ENCODE measurements at places on chromosomes 12 and 14.

DNA sequence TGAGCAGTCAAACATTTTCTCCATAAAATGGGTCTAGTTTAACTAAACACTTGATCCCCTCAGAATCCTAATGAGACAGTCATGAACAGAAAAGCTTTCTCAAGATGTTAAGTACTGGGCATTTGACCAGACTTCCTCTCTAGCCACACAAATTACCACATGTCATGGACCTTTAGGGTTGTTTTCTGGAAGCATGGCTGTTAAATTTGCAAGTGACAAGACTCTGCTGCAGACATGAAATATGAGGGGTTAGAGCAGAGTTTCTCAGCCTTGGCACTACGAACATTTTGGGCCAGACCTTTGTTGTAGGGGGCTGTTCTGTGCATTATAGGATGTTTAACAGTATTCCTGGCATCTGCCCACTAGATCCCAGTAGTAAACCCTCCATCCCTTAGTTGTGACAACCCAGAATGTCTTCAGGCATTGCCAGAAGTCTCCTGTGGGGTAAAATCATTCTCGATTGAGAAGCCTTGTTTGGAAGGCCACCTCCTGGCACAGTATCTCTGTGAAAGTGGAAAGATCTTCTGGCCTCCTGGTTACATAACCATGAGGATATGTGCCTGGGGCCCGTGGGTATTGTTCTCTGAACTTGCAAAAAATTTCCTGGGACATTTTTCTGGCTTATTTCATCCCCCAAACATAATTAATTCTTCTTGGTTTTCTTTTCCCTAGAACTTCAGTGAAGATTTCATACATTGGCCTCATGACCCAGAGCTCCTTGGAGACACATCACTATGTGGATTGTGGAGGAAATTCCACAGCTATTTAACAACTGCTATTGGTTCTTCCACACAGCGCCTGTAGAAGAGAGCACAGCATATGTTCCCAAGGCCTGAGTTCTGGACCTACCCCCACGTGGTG, 4.3 kb downstream of the TMEM106C start:
- DNase-seq = no peak

DNA sequence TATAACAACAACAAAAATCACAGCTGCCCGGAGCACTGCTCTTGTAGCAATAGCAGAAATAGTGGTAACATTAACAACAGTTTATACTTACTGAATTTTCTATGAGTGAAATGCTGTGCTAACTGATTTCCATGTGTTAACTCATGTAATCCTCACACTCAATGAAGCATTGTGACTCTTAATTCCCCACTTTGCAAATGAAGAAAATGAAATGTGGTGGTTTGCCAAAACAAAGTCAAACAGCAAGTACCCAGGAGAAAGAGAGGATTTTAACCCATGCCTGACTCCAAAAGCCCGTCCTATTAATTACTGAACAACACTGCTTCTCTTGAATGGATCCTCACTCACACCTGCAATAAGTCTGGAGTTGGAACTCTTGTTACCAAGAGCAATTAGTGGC, 123.5 kb downstream of the MED13L start:
- no peak for DNase-seq

GRCh38 chr14:54108481-54109471, 152.2 kb upstream of the BMP4 start:
- DNase-seq = no peak

GRCh38 chr12:67991158-67991557, 1.9 kb downstream of the IFNG-AS1 start:
- no peak for DNase-seq

DNA sequence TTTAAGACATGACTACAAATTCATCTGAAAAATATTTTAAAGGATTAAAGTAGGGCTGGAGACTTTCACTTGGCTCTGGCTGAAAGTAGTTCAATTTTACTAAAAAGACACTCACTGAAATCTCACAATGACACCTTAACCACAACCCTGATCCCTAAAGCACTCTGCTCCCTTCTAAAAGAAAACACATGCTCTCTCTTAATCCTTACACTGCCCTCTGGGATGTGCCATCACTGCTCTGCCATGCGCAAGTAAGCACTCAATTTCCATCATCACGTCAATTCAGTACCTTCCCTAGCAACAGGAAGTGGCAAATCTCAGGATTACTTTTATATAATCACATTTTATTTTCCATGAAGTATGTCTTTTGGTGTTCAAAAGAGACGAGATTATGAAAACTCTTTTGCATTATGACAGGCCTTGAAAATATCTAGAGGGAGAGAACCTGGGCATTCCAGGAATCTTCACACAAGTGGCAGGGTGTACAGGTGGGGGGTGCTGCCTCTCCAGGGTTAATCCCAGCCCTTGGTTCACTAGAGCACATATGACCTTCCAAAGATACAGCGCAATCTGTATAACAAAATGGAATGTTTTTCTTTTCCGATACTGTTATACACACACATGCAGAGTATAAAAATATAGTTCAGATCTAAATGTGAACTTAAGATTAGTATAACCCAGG, 7.3 kb downstream of the ATG14 start:
- no peak for DNase-seq

GRCh38 chr12:77772676-77773298, 57.9 kb upstream of the NAV3 start:
- DNase-seq = no peak

GRCh38 chr14:33716921-33717320, 234.0 kb downstream of the EGLN3 start:
- no peak for DNase-seq

GRCh38 chr12:103929784-103930033, 501 bp upstream of the HSP90B1 start:
- no peak for DNase-seq

- DNase-seq = no peak
Observed at GRCh38 chr14:94052662-94053061, 26.5 kb downstream of the OTUB2 start.

GRCh38 chr12:50739611-50740010, 24.3 kb upstream of the ATF1 start:
- DNase-seq = no peak

DNA sequence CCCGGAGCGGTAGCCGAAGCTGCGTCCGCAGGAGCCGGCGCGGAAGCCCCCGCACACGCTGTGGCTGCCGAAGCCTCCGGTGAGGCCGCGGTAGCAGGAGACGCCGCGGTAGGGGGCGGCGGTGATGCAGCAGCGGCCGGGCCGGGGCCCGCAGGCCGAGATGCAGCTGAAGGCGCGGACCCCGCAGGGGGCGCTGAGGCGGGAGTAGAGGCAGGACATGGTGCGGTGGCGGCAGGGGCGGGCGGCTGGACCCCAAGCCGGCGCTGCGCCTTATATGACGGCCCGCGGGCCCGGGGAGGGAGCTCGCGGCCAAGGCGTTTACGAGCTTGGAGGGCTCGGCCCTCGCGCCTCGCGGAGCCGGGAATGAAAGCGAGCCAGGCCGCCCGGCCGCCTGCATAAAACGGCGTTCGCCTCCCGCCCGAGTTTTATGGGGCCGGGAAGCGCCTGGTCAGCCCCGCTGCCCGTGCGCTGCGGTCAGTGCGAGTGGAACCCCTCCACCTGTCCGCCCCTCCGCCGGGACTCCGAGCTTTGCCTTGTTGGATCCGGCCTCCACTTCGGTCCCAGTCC, 16.0 kb upstream of the KRT86 start:
- peak; percentile 28 for DNase-seq

GRCh38 chr12:98464190-98464589, 51.2 kb upstream of the TMPO start:
- DNase-seq = no peak

- no peak for DNase-seq
Observed at GRCh38 chr14:103547941-103548462, 14.5 kb downstream of the BAG5 start.

- DNase-seq = no peak
Observed at GRCh38 chr12:94287245-94287628, 138.9 kb downstream of the PLXNC1 start.

- DNase-seq = no peak
Observed at GRCh38 chr12:11758510-11759493, 109.3 kb downstream of the ETV6 start.

DNA sequence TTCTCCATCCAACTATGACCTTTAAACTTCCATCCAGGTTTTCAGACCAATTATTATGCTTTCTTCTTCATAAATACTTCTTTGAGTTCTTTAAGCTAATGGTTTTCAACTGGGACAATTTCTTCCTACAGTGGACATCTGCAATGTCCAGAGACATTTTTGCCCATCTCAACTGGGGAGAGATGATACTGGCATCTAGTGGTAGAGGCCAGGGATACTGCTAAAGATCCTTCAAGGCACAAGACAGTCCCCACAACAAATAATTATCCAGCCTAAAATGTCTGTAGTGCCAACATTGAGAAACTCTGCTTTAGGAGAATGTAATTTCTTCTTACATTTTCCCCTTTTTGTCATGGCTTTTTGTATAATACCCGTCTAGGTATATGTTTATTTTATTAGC, 10.6 kb downstream of the TRHDE start:
- DNase-seq = no peak

DNA sequence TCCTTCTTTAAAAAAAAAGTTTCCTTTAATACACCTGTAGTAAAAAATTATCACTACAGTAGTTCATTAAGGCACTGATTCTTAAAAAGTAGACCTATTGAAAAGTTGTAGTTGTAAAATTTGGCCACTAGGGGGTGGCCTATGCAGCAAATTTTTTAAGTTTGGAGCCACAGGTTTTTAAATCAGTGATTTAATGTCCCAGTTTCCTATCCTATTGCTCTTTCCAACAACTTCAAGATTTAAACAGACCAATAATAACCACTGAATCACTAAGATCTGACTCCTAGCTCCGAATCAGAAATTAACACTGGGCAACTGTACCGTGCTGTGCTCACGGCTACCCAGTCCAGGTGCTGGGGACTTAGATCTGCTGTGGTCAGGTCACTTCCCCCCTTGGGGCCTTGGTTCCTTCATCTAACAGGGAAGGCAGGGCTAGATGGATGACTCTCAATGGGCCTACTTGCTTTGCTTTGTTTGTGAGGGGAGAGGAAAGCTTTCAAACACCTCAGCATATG, 279.3 kb downstream of the MED13L start:
- DNase-seq = no peak

GRCh38 chr14:61861320-61861865, 99.2 kb downstream of the SNAPC1 start:
- DNase-seq = no peak

GRCh38 chr14:77100961-77101360, 2.9 kb downstream of the CIPC start:
- no peak for DNase-seq

DNA sequence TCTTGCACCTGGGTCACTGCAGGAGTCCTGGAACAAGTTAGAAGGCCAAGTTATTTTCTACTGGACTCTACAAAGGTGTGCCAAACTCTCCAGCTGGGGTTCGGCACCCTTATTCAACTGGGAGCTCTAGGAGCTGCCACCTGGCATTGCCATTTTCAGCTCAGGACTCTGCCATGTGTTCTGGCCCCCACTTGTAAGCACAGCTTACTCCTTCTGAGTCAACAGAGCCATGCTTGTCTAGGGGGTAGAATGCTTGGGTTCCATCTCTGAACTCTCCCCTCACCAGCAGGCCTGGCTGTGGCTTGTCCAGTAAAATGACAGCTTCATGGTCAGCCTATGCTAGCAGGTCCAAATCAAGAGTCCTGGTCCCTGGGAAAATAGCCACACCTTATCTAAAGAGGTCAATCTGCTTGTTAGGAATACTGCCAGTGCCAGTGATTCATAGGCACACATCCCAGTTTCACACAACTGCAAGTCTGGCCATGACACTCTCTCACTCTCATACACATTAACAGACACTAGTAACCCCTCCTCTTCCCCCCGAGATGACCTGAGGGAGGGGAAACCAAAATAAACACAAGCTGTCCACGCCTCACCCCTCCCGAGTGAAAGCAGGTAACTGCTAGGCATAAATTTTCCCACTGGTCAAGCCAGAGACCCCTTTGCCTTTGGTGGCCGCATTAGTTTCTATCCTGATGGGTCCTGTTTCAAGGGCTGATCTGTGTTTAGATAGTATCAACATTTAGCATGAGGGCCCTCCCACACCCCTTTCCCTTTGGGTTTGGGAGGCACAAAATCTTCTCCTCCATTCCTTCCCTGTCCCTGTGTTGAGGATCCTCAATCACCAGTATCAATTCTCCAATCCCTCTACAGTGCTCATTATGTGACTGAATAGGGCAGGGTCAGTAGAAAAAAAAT, 182.3 kb upstream of the GZMB start:
- DNase-seq = no peak

- no peak for DNase-seq
Observed at GRCh38 chr14:54385556-54385955, 11.3 kb upstream of the CDKN3 start.

DNA sequence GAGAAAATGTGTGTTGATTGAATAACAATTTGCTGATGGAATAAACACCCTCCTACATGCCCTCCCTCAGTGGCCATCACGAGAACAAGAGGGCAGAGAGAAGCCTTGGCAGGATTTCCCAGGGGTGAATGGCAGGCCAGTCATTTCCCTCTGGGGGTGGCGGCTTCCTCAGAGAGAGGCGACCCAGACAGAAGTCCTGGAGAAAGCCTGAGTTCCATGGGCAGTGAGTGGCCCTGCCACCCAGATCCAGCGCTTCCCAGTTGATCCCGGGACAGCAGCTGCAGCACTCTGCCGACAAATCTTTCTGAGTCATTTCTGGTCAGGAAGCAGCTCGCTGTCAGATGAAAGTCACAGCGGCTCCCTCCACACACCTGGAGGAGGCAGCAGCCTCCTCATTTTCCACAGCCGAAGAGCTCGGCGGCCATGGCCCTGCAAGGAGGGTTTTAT, 123.0 kb downstream of the SCARB1 start:
- no peak for DNase-seq

DNA sequence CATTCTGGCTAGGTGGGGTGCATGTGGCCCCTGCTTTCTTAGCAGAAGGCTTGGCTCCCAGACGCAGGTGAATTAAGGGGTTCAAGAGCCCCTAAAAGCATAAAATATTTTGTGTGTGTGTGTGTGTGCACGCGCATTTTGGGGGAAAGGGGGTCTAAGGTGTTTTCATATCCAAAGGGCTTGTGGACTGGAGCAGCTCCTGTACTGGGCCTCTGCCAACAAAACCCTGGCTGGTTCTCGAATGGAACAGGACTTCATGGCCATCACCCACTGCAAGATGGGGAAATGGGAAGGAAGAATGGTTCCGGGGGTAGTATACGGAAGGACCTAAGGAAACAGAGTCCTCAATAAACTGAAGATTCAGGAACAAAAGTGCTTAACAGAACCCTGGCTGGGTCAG, 3.9 kb upstream of the ATN1 start:
- no peak for DNase-seq

- no peak for DNase-seq
Observed at GRCh38 chr12:49505672-49506071, 33.2 kb upstream of the KCNH3 start.

GRCh38 chr12:113794774-113795173, 171.4 kb downstream of the RBM19 start:
- no peak for DNase-seq

GRCh38 chr14:26395726-26396125, 202.1 kb downstream of the NOVA1 start:
- DNase-seq = no peak

DNA sequence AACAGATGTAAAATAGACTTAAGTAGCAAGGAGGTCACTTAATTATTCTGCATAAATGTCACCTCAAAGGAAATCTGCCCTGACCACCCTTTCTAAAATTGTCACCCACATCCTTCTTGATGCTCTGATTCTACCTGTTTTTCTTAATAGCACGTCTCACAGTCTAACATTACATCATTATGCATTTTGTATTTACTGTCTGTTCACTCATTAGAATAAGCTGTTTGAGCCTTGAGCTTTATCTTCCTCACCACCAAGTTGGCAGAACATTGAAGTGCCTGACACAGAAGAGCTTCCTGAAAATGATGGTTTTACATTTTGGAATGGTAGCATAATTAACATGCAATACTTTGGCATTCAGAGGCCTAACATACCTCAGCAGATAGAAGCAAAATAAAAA, 8.8 kb upstream of the TMEM117 start:
- no peak for DNase-seq

Measured in activated naive CD4-positive, alpha-beta T cell treated with anti-CD3 and anti-CD28 coated beads, Interleukin-2, amount 50 U/mL, for 72 hours (primary cell).